ENCODE measurements at places on chromosomes 6 and 20.
A peak's percentile ranks its signal among the peaks of the same experiment; 100 is the strongest.

- peak; percentile 99 for DNase-seq
These were observed at the start of gene TCF19 for GRCh38 chr6:31158140-31158862. TCF19 (plus strand) TSS chr6:31158589; CDS start chr6:31159470, 881 bp downstream.

- no peak for DNase-seq
These were observed 158.6 kb upstream of the RIMS1 start for GRCh38 chr6:71727632-71728294.

- DNase-seq = no peak
These were observed 109.6 kb downstream of the CARMIL1 start for GRCh38 chr6:25388776-25389175.

DNA sequence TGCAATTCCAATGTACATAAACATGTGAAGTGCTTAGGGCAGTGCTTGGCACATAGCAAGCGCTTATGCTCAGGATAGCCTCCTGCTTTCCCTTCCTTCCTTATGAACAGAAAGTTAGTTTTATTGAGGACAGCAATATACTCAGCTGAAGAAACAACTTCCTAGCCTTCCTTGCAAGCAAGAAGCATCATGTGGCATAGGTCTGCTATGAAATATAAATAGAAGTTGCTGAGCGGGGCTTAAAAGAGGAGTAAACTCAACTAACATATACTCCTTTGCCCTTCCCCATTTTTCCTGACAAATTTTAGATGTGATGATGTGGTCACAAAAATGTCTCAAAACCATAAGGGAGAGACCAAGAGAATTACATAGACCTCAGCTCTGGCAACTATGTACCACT, 98.9 kb downstream of the KIF16B start:
- DNase-seq = no peak

GRCh38 chr20:48959899-48960550, 38.5 kb downstream of the ARFGEF2 start:
- DNase-seq = no peak
